ENCODE measurements at places on chromosomes 13 and 19.

- H3K36me3 ChIP-seq: peaks cover 25% of the 10 kb centered on the region
- H3K4me3 ChIP-seq: no peak overlapping the region
- H3K27me3 ChIP-seq: no peaks in the 10 kb centered on the region
- peak overlapping the region; percentile 79 for H3K27ac ChIP-seq
Observed at GRCh38 chr19:40589591-40590429, 11.4 kb upstream of the LTBP4 start.

DNA sequence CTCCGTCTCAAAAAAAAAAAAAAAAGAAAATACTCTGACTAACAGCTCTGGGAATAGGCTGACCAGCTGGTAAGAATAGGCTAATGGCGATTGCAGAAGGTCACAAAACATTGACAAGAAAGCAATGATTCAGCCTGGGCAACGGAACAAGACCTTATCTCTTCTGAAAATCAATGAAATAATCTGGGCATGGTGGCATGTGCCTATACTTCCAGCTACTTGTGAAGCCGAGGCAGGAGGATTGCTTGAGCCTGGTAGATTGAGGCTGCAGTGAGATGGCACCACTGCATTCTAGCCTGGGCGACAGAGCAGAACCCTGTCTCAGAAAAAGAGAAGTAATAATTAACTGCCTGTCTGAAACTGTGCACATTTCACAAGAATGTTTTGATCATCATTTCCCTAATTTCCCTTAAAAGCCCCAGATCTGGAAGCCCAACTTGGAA lies 18.8 kb upstream of the MTRF1 start:
- no peak for DNase-seq
- H3K36me3 ChIP-seq: no peaks in the 10 kb centered on the region
- peaks cover 13% of the 10 kb centered on the region for H3K27me3 ChIP-seq
- H3K27ac ChIP-seq: no peak overlapping the region
- H3K4me1 ChIP-seq: peaks cover 10% of the 10 kb centered on the region

DNA sequence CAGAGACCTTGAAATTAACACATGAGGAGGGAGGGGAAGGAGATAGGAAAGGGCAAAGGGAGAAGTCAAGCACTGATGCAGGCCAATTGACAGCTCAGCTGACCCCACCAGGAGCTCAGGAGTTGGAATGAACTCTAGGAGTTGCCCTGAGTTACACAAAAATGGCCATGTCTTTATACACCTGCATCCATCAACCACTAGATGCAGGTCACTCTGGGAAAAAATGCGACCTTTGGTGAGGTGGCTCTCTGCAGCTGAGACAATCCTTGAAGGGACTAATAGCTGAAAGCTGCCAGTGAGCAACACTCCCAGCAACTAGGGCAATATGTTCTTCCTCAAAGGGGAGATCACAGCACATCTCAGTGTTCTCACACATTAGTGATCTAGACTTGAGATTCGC lies 222.8 kb downstream of the RBM26 start:
- H3K27ac ChIP-seq: no peak overlapping the region
- peaks cover 44% of the 10 kb centered on the region for H3K27me3 ChIP-seq
- no peaks in the 10 kb centered on the region for H3K4me1 ChIP-seq
- no peaks in the 10 kb centered on the region for H3K36me3 ChIP-seq
- H3K4me3 ChIP-seq: no peak overlapping the region
- DNase-seq: no peak

DNA sequence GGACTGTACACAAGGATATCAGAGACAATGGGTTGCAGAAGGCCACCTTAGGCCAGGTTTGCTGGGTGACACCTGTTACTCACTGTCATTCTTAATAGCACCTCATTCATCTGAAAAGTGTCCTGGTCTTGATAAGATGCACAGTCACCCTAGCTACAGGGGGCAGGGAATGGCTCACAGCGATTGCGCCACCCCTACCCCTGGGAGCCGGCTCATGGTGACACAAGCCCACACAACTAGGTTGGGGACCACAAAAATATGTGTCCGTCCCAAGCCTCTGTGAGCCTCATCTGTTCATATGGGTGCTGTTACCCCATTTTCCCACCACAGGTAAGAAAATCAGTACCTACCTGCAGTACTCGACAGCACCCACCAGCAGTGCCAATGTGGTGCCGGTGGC lies 23.4 kb downstream of the MED26 start:
- peaks cover 12% of the 10 kb centered on the region for H3K36me3 ChIP-seq
- no peak overlapping the region for H3K4me3 ChIP-seq
- no peak overlapping the region for H3K27ac ChIP-seq
- no peak for DNase-seq
- H3K27me3 ChIP-seq: no peaks in the 10 kb centered on the region
- peaks cover 49% of the 10 kb centered on the region for H3K4me1 ChIP-seq

GRCh38 chr19:33175886-33176669 lies 18.1 kb upstream of the LRP3 start:
- peaks cover 30% of the 10 kb centered on the region for H3K36me3 ChIP-seq
- DNase-seq: no peak
- H3K27ac ChIP-seq: peak overlapping the region; percentile 100
- H3K27me3 ChIP-seq: peaks cover 10% of the 10 kb centered on the region
- peak overlapping the region; percentile 94 for H3K4me3 ChIP-seq

DNA sequence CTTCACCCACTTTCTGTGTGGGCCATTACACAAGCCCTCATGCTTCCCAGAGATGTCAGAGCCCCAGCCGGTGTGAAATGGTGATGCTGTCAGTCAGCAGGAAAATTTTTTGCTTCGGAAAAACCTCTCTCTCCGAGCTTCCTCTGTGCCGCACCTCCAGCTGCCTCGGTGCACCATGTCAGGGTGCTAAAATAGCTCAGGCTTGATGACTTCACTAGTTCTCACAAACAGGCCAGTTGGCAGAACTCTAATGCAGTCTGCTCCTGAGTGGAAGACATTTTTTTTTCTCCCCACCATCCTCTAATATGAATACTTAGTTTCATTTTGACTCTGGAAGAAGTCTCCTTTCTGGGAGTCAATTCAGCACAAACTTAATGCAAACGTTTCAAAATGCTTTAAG lies 71.3 kb downstream of the KLF12 start:
- H3K27me3 ChIP-seq: no peaks in the 10 kb centered on the region
- no peak for DNase-seq
- H3K27ac ChIP-seq: peak overlapping the region; percentile 81
- peaks cover 76% of the 10 kb centered on the region for H3K4me1 ChIP-seq
- peaks cover 15% of the 10 kb centered on the region for H3K36me3 ChIP-seq

GRCh38 chr13:40813667-40814454 lies 24.4 kb downstream of the SLC25A15 start:
- no peak overlapping the region for H3K4me3 ChIP-seq
- H3K27ac ChIP-seq: peak overlapping the region; percentile 55
- H3K4me1 ChIP-seq: no peaks in the 10 kb centered on the region
- H3K27me3 ChIP-seq: no peaks in the 10 kb centered on the region

DNA sequence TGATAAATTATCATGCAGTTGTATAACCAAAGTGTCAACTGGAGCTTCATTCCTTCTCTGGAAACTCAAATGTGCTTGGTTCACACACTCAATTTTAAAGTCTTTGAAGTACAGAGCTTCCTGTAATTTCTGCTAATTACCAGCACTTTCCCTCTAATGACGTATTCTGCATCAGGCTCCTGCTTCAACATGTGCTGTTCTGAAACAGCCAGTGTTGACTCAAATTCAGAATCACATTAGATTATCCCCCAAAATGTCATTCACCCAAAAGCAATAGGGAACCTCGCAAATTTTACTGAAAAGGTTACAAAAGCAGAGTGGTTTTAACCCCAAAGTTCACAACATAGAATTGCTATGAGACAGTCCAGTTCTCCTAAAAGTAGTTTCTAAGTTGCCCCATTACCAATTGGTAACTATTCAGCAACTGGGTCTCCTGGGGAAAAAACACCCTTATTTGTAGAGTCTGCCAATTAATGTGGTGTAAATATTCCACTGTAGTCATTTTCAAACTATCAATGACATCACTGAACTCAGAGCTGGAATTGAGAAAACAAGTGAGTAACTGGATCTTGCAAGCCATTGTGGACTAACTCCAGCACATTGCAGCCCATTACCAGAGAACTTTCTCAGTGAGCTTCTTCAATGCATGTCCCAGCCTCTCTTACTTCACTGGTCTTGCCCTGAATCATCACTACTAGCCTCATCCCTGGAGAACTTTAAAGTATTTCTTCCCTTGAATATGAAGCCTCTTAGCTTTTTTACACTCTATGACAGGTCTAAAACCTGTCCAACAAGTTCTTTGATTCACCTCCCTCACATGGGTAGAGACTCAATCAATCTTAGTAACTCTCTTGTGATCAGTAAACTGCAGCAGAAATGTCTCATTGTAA lies 955.4 kb downstream of the EFNB2 start:
- no peaks in the 10 kb centered on the region for H3K36me3 ChIP-seq
- H3K4me1 ChIP-seq: no peaks in the 10 kb centered on the region
